ENCODE measurements at places on chromosomes 7 and 10.

DNA sequence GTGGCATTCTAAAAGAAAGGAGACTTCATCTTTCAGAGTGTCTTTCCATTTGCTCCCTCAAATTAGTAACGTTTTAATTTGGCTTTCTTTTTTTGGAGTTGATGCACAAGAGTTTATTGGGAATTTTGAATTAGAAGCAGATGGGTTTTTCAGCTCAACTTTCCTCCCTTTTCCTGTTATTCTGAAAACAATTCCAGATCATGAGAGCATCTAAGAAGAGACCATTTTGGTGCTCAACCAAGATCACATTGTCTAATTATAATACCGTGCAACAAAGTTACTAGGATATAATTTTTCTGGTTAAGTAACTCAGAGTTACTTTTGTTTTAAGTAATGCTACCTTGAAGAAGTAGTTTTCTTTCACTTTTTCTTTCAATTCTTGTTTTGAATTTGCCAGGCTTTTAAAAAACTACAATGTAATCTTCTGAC lies 396.6 kb upstream of the KLF6 start:
- H3K4me1 ChIP-seq = no peaks in the 10 kb centered on the region
- DNase-seq = no peak
- H3K4me3 ChIP-seq = no peak overlapping the region
- no peaks in the 10 kb centered on the region for H3K27me3 ChIP-seq
- H3K36me3 ChIP-seq = no peaks in the 10 kb centered on the region
- H3K27ac ChIP-seq = no peak overlapping the region

DNA sequence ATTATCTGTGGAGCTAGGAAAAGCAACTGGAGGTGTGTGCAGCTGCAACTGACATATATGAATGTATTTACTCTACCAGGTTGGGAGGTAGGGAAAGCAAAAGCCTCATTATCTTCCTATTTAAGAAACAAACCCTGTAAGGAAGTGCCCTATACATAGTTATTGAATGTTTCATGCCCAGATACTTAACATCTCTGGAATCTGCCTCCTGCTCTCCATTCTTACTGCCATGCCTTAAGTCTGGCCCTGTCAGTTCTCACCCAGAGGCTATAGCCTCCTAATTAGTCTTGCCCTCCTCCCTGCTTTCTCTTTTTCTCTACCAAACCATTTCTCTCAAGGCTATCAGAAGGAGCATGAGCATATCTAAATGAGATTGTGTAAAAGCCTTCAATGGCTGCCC lies 542.6 kb upstream of the LRRN3 start:
- no peaks in the 10 kb centered on the region for H3K27me3 ChIP-seq
- no peak for DNase-seq
- no peak overlapping the region for H3K27ac ChIP-seq
- H3K4me1 ChIP-seq = no peaks in the 10 kb centered on the region

- DNase-seq = no peak
- H3K4me1 ChIP-seq = peaks cover 33% of the 10 kb centered on the region
- no peaks in the 10 kb centered on the region for H3K36me3 ChIP-seq
- H3K4me3 ChIP-seq = no peak overlapping the region
- H3K27ac ChIP-seq = peak overlapping the region; percentile 93
These were observed 53.7 kb downstream of the SLC16A12 start for GRCh38 chr10:89481662-89482061.

- no peak for DNase-seq
- no peaks in the 10 kb centered on the region for H3K36me3 ChIP-seq
- no peaks in the 10 kb centered on the region for H3K27me3 ChIP-seq
- peak overlapping the region; percentile 75 for H3K27ac ChIP-seq
These were observed 5.7 kb downstream of the SEMA3A start for GRCh38 chr7:84188786-84189405.

GRCh38 chr10:128958834-128959690 lies 508.0 kb upstream of the MGMT start:
- H3K27ac ChIP-seq = no peak overlapping the region
- H3K4me3 ChIP-seq = no peak overlapping the region
- no peaks in the 10 kb centered on the region for H3K4me1 ChIP-seq
- H3K36me3 ChIP-seq = no peaks in the 10 kb centered on the region
- DNase-seq = no peak
- peaks cover 3% of the 10 kb centered on the region for H3K27me3 ChIP-seq

- H3K4me3 ChIP-seq = no peak overlapping the region
- DNase-seq = no peak
- H3K27ac ChIP-seq = no peak overlapping the region
- no peaks in the 10 kb centered on the region for H3K36me3 ChIP-seq
These were observed 169.5 kb downstream of the SNX13 start for GRCh38 chr7:17770710-17771375.

Measured in RWPE2 (cell line).